ENCODE measurements at places on chromosomes 13 and 19. TPM values are rescaled to one million over a fixed set of nuclear protein-coding genes. Genes with fewer than 3 reads are reported as not detected.

The KLK14 gene
- 6.6 TPM for total RNA-seq

The ZNF730 gene
- not detected for total RNA-seq

The PRSS57 gene
- total RNA-seq: not detected

The DNAAF3 gene
- 0.87 TPM for total RNA-seq

DNA sequence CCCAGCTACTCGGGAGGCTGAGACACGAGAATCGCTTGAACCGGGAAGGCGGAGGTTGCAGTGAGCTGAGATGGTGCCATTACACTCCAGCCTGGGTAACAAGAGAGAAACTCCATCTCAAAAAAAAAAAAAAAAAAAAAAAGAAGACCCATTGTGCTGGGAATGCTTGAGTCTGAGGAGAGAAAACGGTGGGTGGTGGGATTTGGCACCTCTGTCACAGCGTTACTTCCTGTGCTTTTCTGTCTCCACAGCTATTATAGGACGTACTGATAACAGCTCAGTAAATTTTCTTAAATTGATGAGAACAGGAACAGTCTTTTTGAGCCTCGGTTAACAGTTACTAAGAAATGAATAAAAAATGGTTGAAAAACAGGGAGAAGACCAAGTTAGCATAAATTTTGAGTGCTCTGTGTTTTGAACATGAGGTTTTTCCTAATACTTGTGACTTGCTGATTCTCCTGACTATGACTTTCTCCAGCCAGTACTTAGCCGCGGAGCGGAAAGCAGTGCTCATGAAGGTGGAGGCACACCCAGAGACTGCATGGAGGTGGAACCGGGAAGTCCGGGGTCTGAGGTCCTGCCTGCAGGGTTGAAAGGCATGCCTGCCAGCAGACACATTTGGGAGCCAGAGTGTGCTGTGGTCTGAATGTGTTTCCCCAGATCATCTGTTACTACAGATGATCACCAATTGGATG lies 55.3 kb upstream of the TEX29 start:
- no peaks in the 10 kb centered on the region for H3K27me3 ChIP-seq
- H3K27ac ChIP-seq: no peak overlapping the region

GRCh38 chr13:41299316-41300094 lies 11.6 kb upstream of the NAA16 start:
- H3K27ac ChIP-seq: no peak overlapping the region
- no peak for DNase-seq
- H3K36me3 ChIP-seq: no peaks in the 10 kb centered on the region
- H3K4me1 ChIP-seq: no peaks in the 10 kb centered on the region
- H3K4me3 ChIP-seq: no peak overlapping the region

- no peaks in the 10 kb centered on the region for H3K27me3 ChIP-seq
- H3K27ac ChIP-seq: no peak overlapping the region
- H3K36me3 ChIP-seq: no peaks in the 10 kb centered on the region
- no peak for DNase-seq
- no peak overlapping the region for H3K4me3 ChIP-seq
Observed at GRCh38 chr13:108917581-108917980, 288.2 kb downstream of the MYO16 start.

DNA sequence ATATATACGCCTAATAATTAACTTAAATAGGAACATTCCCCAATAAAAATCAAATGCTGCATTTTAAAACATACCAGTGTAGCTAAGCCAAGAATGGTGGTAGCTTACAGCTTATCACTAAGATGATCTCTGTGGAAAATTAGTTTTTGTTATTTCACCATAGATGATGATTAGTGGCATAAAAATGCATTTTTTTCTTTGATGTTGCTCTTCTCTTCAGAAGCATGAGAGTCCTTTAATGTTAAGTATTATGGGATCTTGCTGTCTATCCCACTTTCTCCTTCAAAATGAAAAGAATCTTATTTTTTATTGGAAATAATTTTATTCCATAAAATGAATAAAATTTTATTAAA lies 731.0 kb downstream of the SLITRK1 start:
- H3K27me3 ChIP-seq: no peaks in the 10 kb centered on the region
- no peaks in the 10 kb centered on the region for H3K4me1 ChIP-seq
- no peaks in the 10 kb centered on the region for H3K36me3 ChIP-seq
- H3K4me3 ChIP-seq: no peak overlapping the region
- H3K27ac ChIP-seq: no peak overlapping the region

GRCh38 chr13:99980824-99981734 lies 505 bp upstream of the ZIC2 start:
- no peak overlapping the region for H3K27ac ChIP-seq
- H3K4me3 ChIP-seq: peak overlapping the region; percentile 61
- H3K27me3 ChIP-seq: peaks cover 100% of the 10 kb centered on the region
- DNase-seq: no peak

DNA sequence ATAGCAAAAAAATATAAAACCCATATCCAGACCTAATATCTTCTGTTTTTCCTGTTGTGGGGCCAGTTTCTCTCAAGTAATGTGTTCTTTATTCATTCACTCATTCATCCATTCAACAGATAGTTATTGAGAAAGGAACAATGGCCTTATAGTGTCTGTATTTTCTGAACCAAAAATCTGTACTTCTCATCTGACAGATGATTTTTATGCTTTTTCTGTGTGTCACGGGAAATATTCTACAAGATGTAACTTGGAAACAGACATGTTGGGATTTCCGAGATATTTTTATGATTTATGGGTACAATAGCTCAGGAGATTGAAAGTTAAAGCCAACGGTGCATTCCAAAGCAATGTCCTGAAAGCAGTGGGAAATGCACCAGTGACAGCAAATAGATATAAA lies 5.7 kb downstream of the ACOD1 start:
- no peaks in the 10 kb centered on the region for H3K36me3 ChIP-seq
- no peak for DNase-seq
- no peaks in the 10 kb centered on the region for H3K4me1 ChIP-seq
- H3K27me3 ChIP-seq: no peaks in the 10 kb centered on the region

- H3K27me3 ChIP-seq: no peaks in the 10 kb centered on the region
- no peak overlapping the region for H3K4me3 ChIP-seq
- no peak overlapping the region for H3K27ac ChIP-seq
- no peaks in the 10 kb centered on the region for H3K36me3 ChIP-seq
- H3K4me1 ChIP-seq: peaks cover 18% of the 10 kb centered on the region
Observed at GRCh38 chr13:35718084-35718483, 241.6 kb upstream of the MAB21L1 start.

- H3K36me3 ChIP-seq: no peaks in the 10 kb centered on the region
- no peak overlapping the region for H3K27ac ChIP-seq
- no peak overlapping the region for H3K4me3 ChIP-seq
- no peak for DNase-seq
- peaks cover 4% of the 10 kb centered on the region for H3K27me3 ChIP-seq
- H3K4me1 ChIP-seq: no peaks in the 10 kb centered on the region
Observed at GRCh38 chr13:112236539-112237197, 139.5 kb upstream of the SPACA7 start.
